ENCODE measurements at places on chromosomes 12 and 14. TPM values are rescaled to one million over a fixed set of nuclear protein-coding genes. Genes with fewer than 3 reads are reported as not detected.

PGAM5 gene
- total RNA-seq, result 110 TPM

DBX2 gene
- not detected for total RNA-seq

SMIM41 gene
- 0.19 TPM for total RNA-seq

USP44 gene
- total RNA-seq, result 3.8 TPM

PLCZ1 gene
- total RNA-seq, result not detected

CLEC9A gene
- total RNA-seq, result not detected

PLEKHG7 gene
- not detected for total RNA-seq

B4GALNT1 gene
- 5.7 TPM for total RNA-seq

MGP gene
- not detected for total RNA-seq

RNASE2 gene
- not detected for total RNA-seq

P2RX2 gene
- not detected for total RNA-seq

ZNF385A gene
- total RNA-seq, result 1.2 TPM

- DNase-seq, result no peak
These were observed 1276.6 kb upstream of the FLRT2 start for GRCh38 chr14:84253326-84253725.

GRCh38 chr12:4297617-4298016 lies 23.4 kb upstream of the TIGAR start:
- DNase-seq, result no peak

GRCh38 chr14:102363182-102363943 lies 622 bp downstream of the TECPR2 start:
- peak; percentile 81 for DNase-seq

DNA sequence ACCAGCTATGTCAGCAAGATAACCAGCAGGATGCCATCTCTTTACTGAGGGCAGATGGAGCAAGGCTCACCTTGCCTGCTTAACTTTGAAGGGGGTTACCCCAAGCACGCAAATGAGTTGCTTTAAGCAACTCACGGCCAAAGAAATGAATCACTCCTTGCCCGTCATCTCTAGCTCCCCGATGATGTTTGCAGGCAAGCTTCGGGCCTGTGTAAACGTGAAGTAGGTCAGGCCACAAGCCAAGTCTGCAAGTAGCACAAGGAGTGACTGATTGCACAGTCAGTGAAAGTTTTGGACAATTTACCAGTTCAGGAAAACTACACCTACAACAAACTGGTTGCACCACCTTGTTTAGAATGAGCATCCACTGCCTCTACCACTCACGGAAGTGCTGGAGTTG lies 699.7 kb upstream of the TBX3 start:
- no peak for DNase-seq

- no peak for DNase-seq
These were observed 321.4 kb upstream of the RGS6 start for GRCh38 chr14:71610797-71611196.

DNA sequence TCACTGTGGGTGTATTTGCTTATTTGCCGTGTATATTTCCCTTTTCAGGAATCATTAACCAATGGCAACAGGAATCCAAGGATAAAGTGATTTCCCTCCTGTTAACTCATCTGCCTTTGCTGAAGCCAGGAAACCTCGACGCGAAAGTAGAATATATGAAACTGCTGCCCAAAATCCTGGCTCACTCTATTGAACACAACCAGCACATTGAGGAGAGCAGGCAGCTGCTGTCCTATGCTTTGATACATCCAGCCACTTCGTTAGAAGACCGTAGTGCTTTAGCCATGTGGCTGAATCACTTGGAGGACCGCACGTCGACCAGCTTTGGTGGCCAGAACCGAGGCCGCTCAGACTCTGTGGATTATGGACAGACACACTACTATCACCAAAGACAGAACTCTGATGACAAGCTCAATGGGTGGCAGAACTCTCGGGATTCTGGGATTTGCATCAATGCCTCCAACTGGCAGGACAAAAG lies 135.1 kb downstream of the SAMD4A start:
- no peak for DNase-seq

DNA sequence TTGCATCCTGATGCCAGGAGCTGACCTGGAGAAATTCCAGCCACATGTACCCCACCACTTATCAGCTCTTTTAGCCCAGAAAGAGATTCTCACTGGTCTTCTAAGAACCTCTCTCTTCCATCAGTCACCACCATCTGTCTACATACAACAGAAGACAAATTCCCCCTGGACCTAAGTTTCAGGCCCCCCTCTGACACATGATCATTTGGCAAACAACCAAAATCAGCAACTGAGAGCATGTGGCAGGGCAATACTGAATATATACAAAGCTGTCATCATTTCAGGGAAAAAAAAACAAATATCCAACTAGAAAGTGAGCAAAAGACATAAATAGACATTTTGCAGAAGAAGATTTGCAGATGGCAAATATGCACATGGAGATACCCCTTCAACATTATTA lies 180.2 kb downstream of the FOXN3 start:
- no peak for DNase-seq

DNA sequence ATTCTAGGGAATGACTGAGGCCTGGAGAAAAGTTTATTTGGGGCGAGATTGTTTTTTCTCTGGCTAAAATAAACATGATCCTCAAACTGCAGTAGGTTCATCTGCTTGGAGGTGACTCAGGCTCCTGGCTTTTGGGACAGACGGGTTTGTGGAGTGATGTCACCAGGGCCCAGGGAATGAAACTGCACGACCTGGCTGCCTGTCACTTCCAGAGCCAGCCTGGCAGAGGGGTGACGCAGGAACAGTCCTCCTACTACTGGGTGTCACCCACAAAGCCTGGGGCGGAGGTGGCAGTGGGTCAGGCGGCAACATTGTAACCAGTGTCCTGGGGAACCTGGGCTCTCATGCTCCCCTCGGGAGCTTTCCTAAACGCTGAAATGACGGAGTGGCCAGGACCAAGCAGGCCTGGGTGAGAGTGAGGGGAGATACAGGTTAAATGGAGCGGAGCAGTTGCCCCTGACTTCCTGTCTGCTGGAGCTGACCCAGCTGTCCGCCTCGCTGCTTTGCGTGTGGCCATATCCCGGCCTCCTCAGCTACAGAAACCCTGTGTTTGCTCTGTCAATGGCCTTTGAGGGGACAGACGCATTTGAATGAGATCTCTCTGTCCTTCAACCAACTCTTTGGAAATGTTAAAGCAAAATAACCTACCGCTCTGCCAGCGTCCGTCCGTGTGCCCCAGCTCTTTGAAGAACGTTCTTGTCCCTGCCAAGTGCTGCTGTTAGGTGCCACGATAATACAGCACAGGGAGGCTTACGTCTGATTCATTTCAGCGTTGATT lies 6.5 kb downstream of the HIP1R start:
- DNase-seq, result no peak

DNA sequence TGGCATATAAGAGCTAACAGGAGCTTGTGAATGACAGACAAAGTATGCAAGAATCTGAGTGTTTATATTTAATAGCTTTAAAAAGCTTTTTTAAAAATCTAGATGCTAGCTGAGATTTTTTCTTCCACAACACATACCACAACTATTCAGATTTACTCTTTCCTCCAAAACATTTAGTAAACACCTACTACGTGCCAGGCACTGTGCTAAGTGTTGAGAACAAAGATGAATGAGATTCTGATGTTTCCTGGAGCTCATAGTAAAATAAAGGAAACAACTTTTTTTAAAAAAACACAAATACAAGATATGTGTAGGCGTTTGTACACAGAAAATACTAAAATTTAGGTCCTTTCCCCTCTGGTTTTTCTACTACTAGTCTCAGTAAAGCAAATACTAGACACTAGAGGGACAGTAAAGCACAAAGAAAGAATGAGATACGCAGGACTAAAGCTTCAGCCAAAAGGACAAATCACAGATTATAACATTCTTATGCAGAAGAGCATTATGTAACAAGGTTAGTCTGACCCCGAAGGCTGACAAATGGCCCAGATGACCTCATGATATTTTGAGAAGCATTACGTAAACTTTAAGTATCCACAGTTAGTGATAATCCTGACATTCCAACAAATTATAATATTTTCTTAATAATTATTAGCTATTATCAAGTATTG lies 78.6 kb upstream of the PAWR start:
- DNase-seq, result no peak

DNA sequence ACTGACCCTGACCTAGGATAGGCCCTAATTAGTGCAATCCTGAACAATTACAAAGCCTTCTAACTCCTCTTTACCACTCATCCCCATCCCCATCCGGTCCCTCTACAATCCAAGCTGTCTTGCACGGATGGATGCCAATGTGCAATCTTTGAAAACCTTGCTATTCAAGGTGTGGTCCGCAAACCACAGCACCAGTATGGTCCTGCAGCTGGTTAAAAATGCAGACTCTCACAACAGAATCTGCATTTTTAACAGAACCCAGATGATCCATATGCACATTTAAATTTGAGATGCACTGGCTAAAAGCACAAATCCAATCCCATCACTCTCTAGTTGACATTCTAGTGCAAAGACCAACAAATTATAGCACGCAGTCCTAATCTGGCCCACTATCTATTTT lies 230.6 kb upstream of the KRR1 start:
- no peak for DNase-seq

DNA sequence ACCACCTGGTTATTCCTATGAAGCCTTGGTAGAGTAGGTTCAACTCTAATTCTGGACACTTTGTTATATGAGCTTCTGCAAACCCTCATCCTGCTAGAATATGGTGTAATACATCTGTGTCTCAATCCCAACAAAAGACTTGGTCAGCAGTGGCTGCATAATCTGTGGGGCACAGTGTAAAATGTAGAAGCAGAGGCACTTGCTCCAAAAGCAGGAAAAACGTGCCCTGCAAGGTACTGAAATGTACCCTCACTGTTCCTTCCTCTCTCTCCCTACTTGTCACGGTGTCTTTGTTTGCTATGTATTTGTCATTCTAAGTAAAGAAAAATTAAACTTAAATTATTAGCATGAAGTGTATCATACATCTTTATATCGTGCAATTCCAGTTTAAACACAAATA lies 267.9 kb downstream of the BCL11B start:
- DNase-seq, result peak; percentile 44

DNA sequence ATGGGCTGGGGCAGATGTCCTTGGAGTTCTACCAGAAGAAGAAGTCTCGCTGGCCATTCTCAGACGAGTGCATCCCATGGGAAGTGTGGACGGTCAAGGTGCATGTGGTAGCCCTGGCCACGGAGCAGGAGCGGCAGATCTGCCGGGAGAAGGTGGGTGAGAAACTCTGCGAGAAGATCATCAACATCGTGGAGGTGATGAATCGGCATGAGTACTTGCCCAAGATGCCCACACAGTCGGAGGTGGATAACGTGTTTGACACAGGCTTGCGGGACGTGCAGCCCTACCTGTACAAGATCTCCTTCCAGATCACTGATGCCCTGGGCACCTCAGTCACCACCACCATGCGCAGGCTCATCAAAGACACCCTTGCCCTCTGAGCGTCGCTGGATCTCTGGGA lies 2.7 kb upstream of the SMIM41 start:
- no peak for DNase-seq

GRCh38 chr14:89805501-89805900 lies 149.0 kb downstream of the EFCAB11 start:
- no peak for DNase-seq

- no peak for DNase-seq
These were observed 25.8 kb upstream of the MSI1 start for GRCh38 chr12:120394483-120395367.

DNA sequence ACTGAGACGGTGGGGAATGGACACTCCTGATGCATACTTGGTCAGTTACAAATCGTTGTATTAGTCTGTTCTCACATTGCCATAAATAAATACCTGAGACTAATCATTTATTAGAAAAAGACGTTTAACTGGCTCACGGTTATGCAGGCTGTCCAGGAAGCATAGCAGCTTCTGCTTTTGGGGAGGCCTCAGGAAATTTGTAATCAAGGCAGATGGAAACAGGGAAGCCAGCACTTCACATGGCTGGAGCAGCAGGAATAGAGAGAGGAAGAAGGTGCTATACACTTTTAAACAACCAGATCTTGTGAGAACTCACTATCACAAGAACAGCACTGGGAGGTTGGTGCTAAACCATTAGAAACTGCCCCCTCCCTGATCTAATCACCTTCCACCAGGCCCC lies 418.2 kb downstream of the FLRT2 start:
- DNase-seq, result no peak

DNA sequence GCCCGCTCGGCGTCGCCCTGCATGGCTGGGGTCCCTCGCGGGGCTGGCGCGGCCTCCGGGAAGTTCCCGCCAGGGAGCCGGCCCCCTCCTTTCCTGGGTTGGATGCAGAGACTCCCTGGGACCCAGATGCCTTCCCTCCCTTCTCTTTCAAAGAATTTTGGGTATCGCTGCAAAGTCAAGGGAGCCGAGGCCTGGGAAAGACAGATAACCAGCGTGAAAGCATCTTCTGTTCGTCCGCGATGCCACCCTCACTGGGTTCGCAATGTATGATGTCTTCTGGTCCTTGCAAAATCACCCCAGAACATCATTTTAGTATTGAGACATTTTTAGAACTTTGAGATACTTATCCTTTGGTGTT lies 451 bp downstream of the IRAK3 start:
- DNase-seq, result no peak

DNA sequence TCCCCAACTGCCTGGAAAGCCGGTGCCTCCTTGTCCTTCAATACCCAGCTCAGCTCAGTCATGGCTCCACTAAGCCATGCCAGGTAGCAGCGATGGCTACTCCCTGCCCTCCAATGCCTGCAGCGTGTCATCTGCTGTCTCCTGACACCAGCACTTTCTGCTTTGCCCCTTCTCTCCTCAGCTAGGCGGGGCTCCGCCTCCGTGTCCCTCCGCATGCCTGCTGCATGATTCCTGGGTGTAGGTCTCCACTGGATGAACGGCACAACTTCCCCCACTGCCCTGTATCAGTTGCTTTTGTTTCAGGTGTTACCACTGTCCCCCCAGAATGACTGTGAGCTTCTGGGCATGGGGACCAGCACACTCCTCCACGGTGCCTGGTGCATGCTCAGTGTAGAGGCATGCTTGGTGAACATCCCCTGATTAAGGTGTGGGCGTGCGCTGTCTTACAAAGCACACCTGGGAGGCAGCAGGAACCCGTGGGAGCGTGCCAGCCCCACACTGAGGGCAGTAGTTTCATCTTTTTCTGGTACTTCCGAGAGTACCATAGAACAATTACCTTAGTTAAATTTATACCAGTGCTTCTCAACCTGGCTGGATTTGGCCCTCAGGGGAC lies 179.4 kb upstream of the PRMT8 start:
- DNase-seq, result no peak

- DNase-seq, result no peak
These were observed 175.4 kb downstream of the ETNK1 start for GRCh38 chr12:22800332-22800731.

GRCh38 chr12:86050010-86050409 lies 175.9 kb downstream of the NTS start:
- no peak for DNase-seq

DNA sequence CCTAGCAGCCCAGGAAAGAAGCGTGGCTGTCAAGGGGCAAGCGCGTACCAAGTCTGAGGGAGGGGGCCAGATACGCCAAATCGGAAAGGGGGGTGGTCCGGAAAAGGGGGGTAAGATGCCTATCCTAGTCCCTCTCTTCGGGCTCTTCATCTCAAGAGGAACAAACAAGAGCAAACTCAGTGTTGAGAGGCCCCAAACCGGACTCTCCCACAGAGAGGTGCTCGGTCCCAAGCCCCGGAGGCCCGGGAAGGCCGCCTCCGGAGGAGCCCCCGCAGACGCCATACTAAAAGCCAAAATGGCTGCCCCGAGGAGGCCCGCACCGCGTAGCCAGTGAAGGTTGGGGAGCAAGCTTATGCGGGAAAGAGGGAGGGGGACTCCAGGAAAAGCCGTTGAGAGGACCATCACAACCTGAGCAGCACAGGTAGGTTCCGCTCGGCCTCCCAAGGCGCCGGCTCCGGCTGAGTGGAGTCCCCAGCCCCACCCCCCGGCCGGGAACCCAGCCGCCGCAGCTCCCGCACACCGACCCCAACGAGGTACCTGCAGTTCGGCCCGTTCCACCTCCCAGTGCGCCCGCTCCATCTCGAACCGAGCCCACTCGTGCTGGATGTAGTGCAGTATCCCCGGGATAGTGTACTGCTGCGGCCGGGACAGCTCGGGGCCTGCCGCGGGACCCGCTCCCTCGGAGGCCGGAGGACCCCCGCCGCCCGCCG lies at the start of gene AP4S1:
Gene AP4S1 (plus strand): TSS at position 283 of the 710 bp plus-strand sequence. CDS start 40,548 bp downstream, outside the sequence.
- DNase-seq, result peak; percentile 88
